AG04449 (cell line): ENCODE measurements at places on chromosomes 6 and 20.

- no peak for DNase-seq
Measured at GRCh38 chr20:36460648-36461599, 80.4 kb upstream of the MYL9 start.

DNA sequence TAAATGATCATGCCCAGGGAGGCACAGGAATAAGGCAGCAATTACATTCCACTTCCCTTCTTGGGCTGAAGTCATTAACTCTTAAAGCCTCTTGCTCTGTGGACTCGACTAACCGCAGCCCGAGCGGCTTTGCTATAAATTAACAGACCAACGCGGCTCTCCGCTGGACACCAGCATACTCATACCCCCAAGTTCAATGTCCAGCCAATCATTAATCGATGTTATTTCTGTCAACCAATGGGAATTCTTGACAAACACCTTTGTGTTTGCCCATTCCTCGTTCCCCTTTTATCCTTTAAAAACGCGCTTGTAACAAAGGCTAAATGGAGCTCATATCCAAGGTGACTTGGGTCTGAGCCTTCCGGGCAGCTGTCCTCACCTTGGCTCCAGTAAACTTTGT is 183.1 kb upstream of the RALGAPA2 start:
- DNase-seq, result no peak

GRCh38 chr6:7921632-7922092 is 11.1 kb upstream of the TXNDC5 start:
- DNase-seq, result no peak

GRCh38 chr20:54176610-54177009 is 2.8 kb upstream of the CYP24A1 start:
- DNase-seq, result no peak

DNA sequence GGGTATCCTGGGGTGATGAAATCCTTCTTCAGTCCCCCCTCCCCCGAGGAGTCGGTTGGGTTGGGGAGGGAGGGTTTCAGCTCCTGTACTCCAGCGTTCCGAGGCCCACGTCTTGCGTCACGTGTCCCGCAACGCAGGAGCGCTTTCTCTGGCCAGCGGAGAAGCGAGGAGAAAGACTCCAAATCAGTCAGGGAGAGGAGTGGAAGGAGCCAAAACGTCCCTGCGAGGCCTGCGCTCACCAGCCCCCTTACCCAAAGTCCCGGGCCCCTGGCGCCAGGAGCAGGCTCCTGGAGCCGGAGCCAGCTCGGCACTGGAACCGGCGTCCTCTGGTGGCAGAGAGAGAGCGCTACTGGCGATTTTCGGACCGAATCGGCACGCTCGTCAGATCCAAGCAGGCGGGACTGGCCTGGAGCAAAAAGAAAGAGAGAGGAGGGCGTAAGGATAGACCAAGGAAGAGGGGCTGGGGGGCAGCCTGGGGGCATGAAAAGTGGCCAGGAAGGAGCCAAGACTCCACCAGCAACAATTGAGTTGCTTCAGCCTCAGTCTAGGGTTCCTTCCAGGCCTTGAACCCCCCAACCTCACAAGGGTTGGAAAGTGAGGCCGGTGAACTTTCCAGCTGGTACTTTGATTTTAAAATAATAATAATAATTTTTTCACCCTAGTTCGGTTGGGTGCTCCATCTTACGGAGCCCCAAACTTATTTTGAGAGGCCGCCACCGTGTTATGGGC is at the start of gene GNAS:
TSS of gene GNAS (plus strand) at position 174 of the 729 bp plus-strand sequence.
- DNase-seq, result no peak

GRCh38 chr6:107331409-107332386 is 127.7 kb downstream of the PDSS2 start:
- DNase-seq, result no peak

DNA sequence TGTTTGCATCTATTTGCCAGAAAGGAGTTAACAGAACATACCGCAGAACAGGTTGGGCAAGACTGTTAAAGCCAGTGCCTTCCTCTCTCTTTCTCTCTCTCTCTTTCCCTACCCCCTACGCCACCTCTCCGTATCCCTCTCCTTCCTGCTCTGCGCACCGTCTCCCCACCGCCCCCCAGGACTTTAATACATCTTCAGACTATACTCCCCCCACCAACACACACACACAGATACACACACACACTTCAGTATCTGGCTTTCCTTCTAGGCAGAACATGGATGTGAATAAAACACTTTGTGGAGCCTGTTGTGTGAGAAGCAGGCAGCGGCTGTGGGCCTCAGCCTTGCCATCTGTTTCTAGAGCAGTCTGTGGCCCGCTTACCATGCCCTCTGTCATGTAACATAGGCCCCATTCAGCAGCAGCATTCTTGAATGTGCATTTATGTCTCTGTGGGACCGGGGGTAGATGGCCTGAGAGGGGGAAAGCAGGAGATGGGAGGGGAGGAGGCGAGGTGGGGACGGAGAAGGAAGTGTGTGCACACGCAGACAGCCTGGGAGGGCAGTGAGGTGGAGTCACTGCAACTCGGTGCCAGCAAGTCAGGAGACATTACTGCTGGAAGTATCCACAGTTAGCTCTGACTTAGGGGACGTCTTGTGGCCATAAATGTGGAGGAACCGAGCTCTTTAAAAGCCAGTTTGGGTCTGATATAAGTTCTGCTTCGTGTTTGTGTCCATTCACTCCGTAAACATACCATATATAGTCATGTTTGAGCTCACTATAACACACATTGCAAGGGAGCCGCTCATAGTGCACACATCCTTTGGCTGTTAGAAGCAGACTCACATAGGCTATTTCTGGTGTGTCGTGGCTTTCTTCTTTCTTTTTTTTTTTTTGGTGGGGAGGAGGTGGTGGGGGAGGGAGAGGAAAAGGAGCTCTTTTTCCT is 38.4 kb downstream of the RREB1 start:
- peak; percentile 38 for DNase-seq

DNA sequence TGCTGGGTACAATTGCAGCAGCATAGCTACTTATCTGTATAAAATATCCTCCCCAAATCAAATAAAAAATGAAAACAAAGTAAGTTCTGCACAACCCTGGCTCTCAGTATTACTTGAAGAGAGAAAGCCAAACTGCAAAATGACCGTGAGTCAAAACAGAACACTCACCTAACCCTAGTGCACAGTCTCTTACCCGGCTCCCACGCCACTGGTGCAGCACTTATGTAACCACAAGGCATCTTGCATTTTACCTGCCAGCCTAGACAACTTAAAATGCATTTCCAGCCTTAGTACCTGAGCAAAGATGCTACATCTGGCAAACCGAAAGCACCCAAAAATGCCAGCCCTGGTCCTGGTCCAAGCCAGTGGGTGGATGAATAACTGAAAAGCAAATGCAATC is 12.4 kb upstream of the SIRPB1 start:
- no peak for DNase-seq

DNA sequence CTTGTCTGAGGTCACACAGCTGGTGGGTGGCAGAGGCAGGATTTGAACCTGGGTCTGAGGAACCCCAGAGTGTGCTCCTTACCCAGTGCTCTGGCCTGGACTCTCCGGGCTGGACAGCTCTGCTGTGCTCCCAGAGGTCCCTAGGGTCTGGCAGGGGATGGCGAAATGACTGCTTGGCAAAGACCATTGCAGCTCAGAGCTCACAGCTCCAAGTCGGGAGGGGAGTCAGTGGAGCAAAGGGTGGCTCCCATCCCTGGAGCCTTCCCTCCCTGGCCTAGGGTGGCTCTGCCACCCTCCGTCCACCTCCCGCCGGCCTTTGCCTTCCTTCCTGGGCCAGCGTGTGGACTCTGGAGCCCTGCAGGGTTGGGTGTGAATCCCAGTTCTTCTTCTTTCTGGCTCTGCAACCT is 17.5 kb downstream of the CEBPB start:
- DNase-seq, result no peak

GRCh38 chr6:27059621-27060425 is 187.7 kb upstream of the PRSS16 start:
- DNase-seq, result no peak

DNA sequence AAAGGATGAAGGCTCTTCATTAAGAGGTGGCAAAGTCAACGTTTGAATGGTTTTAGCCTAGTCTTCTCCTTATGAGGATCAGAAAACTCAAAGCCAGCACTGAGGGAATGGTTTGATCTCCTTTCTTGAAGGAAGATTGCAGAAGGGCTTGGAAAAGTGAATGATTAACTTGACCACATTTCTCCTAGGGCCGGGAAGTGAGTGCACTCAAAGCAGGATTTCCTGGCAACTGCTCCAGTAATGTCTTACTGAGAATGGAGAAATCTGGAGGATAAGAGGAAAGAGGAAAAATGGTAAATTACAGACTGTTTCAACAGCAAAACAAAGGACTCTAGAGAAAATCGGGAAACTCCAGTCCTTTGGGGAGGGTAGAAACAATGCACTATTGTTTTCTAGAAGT is 189.0 kb upstream of the FOXA2 start:
- no peak for DNase-seq

DNA sequence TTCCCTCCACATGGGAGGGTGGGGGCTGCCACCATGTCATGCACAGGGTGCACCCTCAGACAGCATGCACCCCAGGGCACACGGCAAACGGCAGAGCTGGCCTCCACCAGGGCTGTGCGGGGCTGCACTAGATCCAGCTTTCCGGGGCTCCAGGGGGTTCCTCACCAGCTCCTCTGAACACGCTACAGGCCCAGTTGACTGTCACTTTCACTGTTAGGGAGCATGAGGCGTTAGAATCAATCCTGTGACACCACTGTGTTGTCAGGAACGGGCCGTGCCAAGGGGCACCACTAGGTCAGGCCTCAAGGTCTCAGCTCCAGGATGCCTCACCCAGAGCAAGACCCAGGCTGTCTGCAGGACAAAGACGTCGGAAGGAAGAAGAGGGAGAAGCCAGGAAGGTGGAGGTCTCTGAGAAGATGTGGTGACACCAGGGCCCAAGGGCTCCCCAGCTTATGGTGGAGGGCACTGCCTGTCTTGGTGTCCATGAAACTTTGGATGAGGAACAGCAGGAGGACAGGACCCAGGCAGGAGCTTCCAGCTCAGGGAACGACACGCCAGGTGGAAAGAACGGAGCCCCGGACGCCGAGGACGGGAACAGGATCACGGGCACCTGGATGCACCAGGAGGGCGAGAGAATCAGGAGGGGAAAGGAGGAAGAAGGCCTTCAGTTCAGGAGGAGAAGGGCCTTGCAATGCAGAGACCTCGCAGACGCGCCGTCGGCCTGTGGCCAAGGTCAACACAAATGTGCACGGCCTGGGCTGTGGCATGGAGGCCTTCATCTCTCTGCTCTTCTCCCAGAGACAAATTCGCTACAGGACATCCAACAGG is 49.5 kb downstream of the YTHDF1 start:
- DNase-seq, result no peak

GRCh38 chr20:8104252-8104651 is 27.8 kb upstream of the PLCB1 start:
- DNase-seq, result no peak

DNA sequence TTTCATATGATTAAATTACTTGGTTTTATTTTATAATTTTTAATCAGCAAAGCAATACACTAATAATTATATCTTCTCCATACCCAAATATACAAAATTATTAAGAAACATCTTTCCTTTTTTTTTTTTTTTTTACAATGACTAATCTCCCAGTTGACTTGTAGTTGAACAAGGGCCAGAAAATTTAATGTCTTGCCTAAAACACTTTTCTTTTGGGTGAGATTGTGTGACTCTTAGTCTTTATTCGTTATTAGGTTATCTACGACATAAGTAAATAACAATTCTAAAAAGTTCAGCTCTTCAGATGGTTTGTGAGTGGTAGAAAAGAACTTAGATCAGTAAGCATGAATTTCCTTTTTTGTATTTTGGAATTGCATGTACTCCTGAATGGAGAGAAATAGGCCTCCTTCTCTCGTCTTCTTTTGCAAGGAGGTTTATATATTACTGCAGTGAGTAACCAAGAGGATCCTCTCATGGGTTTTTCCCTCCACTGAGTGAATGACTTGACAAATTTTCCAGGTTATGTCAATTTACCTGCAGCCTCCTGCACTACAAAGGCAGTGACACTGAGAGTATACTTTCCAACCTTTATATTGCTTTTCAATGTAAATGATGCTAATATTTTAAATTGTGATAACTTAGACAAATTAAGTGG is 364.5 kb upstream of the CITED2 start:
- no peak for DNase-seq

GRCh38 chr6:393391-394221 is 2.1 kb downstream of the IRF4 start:
- DNase-seq, result no peak

- DNase-seq, result no peak
Measured at GRCh38 chr6:10681795-10682194, 12.6 kb downstream of the C6orf52 start.

GRCh38 chr6:103269581-103269980 is 1590.1 kb downstream of the HACE1 start:
- no peak for DNase-seq
